ENCODE measurements at places on chromosomes 2 and 18. TPM values are rescaled to one million over a fixed set of nuclear protein-coding genes. Genes with fewer than 3 reads are reported as not detected.

PSMA8 gene
- not detected for polyA plus RNA-seq

NETO1 gene
- polyA plus RNA-seq, result 0.16 TPM

MOB1A gene
- polyA plus RNA-seq, result 27.4 TPM

CNDP1 gene
- polyA plus RNA-seq, result 2.1 TPM

CDCA7 gene
- 0.78 TPM for polyA plus RNA-seq

SLC9A2 gene
- 0.09 TPM for polyA plus RNA-seq

EPC2 gene
- polyA plus RNA-seq, result 44.8 TPM

NGEF gene
- 5.2 TPM for polyA plus RNA-seq

LCT gene
- not detected for polyA plus RNA-seq

ALPG gene
- polyA plus RNA-seq, result not detected

GRB14 gene
- polyA plus RNA-seq, result 8.5 TPM

REEP1 gene
- 121 TPM for polyA plus RNA-seq

ACVR1 gene
- 4.0 TPM for polyA plus RNA-seq

MBOAT2 gene
- polyA plus RNA-seq, result 178 TPM

C2orf80 gene
- polyA plus RNA-seq, result 71.5 TPM

MBP gene
- 1.6 TPM for polyA plus RNA-seq

ITGA6 gene
- 21.7 TPM for polyA plus RNA-seq

TOGARAM2 gene
- polyA plus RNA-seq, result 0.24 TPM

SH2D6 gene
- polyA plus RNA-seq, result not detected

GLI2 gene
- 0.14 TPM for polyA plus RNA-seq

CAD gene
- polyA plus RNA-seq, result 14.2 TPM

NFU1 gene
- polyA plus RNA-seq, result 116 TPM

TMEM198 gene
- polyA plus RNA-seq, result 44.0 TPM

MAP3K19 gene
- polyA plus RNA-seq, result not detected

PTPRN gene
- 82.1 TPM for polyA plus RNA-seq

HRH4 gene
- polyA plus RNA-seq, result 0.12 TPM

FAM110C gene
- 0.10 TPM for polyA plus RNA-seq

ST3GAL5 gene
- 58.1 TPM for polyA plus RNA-seq

NMS gene
- not detected for polyA plus RNA-seq

SLC9A4 gene
- polyA plus RNA-seq, result 0.06 TPM

HK2 gene
- polyA plus RNA-seq, result 0.90 TPM

MAPK4 gene
- polyA plus RNA-seq, result 12.7 TPM

MAP4K3 gene
- 105 TPM for polyA plus RNA-seq

RFX8 gene
- polyA plus RNA-seq, result not detected

SMYD1 gene
- not detected for polyA plus RNA-seq

CCDC74B gene
- polyA plus RNA-seq, result 22.8 TPM

KCNE4 gene
- not detected for polyA plus RNA-seq

ERBB4 gene
- 0.69 TPM for polyA plus RNA-seq

UGT1A5 gene
- polyA plus RNA-seq, result not detected

DLX2 gene
- polyA plus RNA-seq, result 9.3 TPM

PLB1 gene
- 3.4 TPM for polyA plus RNA-seq

IL36G gene
- polyA plus RNA-seq, result not detected

GREB1 gene
- polyA plus RNA-seq, result 24.5 TPM

ABCG8 gene
- not detected for polyA plus RNA-seq

RAPGEF4 gene
- 10.4 TPM for polyA plus RNA-seq

APCDD1 gene
- polyA plus RNA-seq, result 1.1 TPM

ERICH2 gene
- polyA plus RNA-seq, result 1.3 TPM

RGPD8 gene
- polyA plus RNA-seq, result 6.8 TPM

HOXD1 gene
- not detected for polyA plus RNA-seq

GCFC2 gene
- polyA plus RNA-seq, result 5.1 TPM

OTOS gene
- not detected for polyA plus RNA-seq

CNGA3 gene
- 0.64 TPM for polyA plus RNA-seq

PLGLB2 gene
- polyA plus RNA-seq, result 10.5 TPM

BOD1L2 gene
- not detected for polyA plus RNA-seq

RAB3GAP1 gene
- 42.0 TPM for polyA plus RNA-seq

All from neural cell (in vitro differentiated cells).